EL (cell line): ENCODE measurements at places on chromosomes 1 and 21.

- DNase-seq: peak; percentile 61
Observed at GRCh38 chr1:165883056-165883455, 55.6 kb downstream of the UCK2 start.

GRCh38 chr21:44933199-44933917, 6.5 kb upstream of the SLX9 start:
- no peak for DNase-seq

DNA sequence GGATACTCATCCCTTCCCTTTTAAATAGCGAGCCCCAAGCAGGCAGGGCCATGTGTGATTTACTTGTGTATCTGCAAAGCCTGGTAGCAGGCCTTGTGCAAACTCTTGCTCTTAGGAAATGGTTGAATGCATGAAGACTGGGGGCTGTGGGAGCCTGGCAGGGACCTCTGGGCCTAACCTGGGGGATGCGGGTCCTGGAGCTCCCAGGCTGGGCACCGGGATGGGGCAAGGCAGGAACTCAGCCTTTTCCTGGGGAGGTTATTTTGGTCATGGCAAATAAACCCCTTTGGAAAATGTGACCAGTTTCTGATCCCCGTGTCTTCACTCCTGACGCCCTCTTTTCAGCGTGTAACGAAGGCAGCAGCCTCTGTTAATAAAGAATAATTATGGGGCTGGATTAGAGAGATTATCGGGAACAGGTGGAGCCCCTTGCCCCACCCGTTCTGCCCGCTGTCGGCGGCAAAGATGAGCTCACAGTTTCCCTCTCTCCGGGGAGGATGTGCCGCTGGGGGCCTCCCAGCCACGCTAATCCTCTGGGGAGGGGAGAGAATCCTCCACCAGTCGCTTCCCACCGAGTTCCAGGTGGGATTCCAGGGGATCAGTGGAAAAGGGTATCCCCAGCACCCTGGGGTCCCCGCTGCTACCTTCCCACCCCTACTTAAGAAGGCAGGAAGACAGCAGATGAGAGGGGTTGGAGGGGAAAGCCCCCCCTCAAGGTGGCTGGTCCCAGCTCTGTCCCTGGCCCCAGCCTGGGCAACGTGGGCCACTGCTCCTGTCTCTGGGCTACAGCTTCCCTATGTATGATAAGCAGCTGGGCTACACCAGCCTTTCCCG, 69.7 kb upstream of the WNT4 start:
- DNase-seq: no peak

DNA sequence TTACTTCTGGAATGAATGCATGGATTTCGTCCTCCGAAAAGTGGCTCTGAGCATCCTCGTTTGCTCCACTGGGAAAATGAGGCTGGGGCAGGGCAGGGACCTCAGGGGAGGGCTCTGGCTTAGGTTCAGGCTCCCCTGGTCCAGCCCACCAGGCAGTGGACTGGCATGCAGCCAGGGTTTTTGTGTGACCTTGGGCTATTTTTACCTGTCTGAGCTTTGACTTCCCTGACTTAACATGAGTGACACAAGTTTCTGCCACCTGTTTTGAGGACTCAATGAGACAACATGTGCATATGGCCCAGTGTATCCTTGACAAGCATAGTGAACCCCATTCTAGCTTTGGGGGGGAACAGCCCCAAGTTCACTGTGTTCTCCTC, 32.6 kb upstream of the EDN2 start:
- no peak for DNase-seq

- DNase-seq: no peak
Observed at GRCh38 chr1:207836591-207837347, 74.2 kb downstream of the CD34 start.

GRCh38 chr1:151947140-151947539, 37.8 kb upstream of the THEM4 start:
- DNase-seq: peak; percentile 28

GRCh38 chr1:70836456-70836855, 211.2 kb downstream of the PTGER3 start:
- no peak for DNase-seq

DNA sequence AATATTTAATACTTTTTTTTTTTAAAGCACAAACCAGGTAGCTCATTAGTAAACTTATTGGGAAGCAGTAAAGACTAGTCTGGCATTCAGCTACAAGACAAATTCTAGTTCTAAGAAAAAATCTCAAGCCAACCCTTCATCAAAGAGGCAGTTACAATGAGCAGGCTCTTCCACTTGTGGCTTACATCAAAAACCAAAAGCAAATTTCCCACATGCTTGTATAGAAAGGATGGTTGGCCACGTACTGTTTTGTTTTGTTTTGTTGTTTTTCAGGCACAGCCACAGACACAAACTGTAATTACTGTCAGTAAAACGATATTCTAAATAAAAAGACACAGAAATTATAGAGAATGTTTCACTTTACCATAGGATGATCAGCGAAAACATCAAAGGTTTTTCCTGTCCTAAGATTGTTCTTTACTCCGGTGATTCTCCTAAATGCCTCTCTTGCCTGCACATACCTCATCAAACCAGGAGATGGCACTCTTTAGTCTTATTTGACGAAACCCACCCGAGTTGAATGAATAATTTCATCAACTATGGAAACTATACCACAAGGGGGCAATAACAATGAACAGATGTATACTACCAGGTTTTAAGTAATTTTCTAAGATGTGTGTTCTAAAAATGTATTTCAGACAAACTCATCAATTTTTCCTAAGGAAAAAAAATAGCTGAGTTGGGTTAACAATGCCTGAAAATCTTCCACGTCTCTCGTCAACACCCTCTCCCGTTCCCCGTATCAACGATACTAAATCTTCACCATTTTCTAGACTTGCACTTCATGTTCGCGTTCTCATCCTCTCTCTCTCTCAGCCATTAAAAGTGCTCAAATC, 26.9 kb downstream of the RPL5 start:
- peak; percentile 80 for DNase-seq

GRCh38 chr1:67815303-67816094, 17.8 kb downstream of the GNG12 start:
- DNase-seq: no peak

DNA sequence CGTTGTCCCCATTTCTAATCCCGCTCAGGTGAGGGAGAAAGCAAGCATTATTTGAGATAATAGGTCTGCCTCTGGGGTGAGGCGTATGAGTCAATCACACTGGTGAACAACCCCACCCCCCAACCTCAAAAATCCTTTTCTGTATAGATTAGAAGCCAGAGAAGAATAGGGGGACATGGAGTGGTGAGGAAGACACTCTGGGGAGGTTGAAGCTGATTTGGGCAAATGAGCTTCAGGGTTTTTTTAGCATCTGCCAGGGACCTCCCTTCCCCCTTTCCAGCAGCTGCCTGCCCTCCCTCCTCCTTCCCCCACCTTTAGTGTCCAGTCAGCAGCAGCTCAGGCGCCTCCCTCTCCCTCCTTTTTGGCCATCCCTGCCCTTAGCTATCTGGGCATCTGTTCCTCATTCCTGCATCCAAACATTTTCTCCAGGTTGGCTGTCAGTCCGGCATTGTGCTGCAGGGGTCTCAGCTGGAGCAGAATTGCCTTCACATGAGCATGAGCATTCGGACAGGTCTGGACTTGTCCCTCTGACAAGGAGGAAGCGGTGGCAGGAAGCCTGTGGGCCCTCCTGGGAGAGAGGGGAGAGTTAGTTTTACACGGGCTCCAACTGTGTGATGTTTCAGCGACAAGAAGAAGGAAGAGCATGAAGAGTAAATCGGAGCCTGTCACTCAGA, 30.8 kb upstream of the PTGFRN start:
- peak; percentile 27 for DNase-seq

GRCh38 chr1:106022312-106022902, 1034.1 kb upstream of the PRMT6 start:
- no peak for DNase-seq

DNA sequence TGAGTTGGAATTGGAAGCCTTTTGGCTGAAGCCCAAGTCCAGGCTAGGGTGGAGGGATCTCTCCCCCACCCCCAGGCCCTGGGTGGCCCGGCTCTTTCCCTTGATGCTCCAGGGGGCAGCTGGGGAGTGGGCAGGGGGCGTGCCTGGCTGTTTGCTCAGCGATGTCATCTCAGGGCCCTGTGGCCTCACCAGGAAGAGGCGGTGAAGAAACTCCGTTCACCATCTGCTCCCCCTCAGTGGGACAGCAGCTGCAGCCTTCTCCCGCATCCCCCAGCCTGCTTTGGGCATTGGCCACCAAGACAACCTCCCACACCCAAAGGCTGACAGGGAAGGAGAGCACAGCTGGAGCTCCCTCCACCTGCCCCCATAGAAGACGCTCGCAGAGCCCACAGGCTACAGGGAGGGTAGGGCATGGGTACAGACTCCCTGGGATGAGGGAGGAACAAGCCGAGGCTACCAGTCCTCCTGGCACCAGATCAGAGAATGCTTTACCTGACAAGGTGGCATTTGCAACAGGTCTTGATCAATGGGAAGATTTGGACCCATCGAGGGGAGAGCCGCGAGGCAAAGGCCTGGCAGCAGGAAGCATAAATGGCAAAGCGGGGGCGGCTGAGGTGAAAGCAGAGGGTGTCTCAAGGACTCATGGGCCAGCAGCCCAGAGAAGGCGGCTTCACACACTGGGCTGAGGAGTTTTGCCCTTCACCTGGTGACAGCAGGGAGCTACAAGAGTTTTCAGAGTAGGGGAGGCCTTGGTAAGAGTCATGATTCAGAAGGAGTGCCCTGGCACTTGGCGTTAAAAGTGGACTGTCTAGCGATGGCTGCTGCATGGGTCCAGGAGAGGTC, 6.5 kb upstream of the GUCA2A start:
- no peak for DNase-seq

DNA sequence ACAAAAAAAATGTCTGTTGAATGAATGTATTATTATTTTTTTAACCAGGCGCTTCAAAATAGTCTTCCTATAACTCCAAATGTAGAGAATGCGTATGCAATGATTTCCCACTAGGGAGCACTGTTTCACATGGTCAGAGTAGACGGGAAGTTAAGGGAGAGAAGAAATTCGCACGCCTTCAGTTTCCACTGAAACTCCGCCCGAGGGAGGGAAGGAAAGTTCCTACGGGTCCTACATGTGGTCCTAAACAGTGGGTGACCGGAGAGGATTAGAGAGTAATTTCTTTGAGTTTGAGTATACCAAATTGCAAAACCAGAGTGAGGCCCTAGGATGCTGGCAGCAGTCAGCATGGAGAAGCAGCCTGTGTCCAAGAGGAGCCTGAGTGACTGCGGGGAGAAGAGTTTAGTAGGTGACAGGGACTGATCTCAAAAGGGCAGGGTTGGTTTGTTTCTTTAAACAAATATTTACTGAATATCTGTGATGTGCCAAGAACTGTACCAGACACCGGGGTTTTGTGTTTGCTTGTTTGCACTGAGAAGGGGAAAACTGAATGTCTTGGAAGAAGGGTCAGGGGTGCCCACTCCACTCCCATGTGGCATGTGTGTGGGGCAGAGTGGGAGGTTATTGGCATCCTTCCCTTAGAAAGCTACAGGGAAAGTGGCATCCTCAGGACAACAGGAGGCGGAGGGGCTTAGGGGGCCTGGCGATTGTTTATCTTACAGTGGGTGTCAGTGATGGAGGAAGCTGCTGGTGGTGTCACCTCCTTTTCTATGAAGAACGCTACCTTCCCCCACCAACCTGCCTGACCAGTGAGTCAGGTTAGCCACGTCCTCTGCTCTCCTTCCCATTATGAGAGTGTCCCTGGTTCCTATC, 22.8 kb downstream of the RNU5D-1 start:
- peak; percentile 58 for DNase-seq
